ENCODE measurements at places on chromosomes 16 and 17.

- no peak for DNase-seq
These were observed 212.8 kb downstream of the SOX9 start for GRCh38 chr17:72333570-72333969.

DNA sequence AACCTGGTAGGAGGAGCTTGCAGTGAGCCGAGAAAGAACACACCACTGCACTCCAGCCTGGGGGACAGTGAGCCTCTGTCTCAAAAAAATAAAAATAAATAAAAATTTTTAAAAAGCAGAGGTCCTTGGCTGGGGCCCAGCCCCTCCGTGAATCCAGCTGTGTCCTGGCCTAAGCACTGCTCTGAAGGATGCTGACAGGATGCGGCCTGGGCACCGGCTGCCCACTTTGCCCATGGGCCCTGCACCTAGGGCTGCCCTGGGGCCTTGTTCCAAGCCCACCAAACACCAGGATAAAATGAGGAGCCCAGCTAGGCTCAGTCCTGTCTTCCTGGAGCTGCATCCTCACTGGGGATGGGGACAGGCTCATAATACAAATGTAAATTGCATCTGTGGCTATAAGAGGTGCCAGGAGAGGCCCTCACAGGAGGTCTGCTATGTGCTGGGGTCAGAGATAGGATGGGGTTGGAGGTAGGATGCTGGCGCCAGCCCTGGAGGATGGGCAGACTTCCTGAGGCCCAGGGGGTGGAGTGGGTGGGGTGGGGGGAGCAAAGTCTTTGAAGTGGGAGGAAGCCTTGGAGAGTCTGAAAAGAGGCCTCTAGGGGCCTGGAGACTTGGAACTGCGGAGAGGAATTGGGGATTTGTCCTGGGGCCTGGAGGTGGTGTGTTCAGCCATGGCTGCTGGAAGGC lies 6.2 kb downstream of the C16orf89 start:
- DNase-seq: no peak

- DNase-seq: no peak
These were observed 13.2 kb upstream of the NAGPA start for GRCh38 chr16:5046914-5047313.

DNA sequence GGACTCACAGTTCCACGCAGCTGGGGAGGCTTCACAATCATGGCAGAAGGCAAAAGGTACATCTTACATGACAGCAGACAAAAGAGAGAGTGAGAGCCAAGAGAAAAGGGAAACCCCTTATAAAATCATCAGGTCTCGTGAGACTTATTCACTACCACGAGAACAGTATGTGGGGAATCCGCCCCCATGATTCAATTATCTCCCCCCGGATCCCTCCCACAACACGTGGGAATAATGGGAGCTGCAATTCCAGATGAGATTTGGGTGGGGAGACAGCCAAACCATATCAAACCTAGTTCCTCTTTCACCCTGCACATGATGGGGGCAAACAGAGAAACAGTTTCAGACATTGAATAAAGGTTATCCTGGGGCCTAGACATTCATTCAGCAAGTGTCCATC lies 32.2 kb upstream of the IRX6 start:
- no peak for DNase-seq

- no peak for DNase-seq
These were observed 155.0 kb upstream of the SALL1 start for GRCh38 chr16:51306116-51306515.

Measured in Karpas-422 (cell line).